Stimulated activated naive CD4-positive, alpha-beta T cell treated with Interleukin-2 at 50 U/mL for 16 hours (primary cell): ENCODE measurements at places on chromosomes 2 and 18.

DNA sequence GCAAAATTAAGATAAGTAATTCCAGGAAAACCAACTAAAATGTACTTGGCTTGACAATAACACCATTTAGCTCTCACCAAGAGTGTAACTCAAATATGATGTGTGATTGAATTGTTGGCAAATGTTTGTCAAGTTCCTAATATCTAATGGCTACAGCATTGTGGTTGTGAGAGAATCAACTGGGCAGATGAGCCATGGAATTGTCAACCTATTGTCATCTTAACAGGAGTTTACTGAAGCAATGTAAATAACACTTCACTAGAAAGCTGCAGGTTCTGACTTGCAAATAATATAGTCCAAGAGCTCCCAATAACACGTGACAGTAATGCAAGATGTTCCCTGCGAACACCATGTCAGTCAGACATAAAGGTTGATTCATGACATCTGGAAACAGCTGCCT, 495.2 kb upstream of the MEIS1 start:
- DNase-seq, result no peak

DNA sequence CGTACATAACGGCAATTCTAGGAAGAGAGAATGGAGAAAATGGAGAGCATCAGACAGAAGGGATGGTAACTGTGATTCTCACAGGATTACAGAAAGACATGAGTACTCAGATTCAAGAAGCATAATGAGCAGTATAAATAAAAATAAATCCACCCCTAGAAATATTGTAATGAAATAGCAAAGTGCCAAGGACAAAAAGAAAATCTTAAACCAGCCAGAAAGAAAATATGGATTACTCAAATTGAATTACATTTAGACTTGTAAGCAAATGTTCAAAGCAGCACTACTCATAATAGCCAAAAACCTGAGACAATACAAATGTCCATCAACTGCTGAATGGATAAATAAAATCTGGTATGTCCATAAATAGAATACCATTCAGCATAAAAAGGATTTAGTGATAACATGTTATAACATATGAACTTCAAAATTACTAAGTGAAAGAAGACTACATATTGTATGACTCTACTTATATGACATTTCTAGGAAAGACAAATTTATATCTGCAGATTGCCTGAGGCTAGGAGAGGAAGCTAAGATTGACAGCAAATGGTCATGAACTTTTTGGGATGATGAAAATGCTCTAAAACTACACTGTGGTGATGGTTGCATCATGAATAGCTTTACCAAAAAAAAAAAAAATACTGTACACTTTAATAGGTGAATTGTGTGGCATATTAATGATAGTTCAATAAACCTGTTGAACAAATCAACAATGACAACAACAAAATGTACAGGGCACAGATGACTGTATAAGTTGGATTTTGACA, 63.4 kb upstream of the SPTBN1 start:
- no peak for DNase-seq

DNA sequence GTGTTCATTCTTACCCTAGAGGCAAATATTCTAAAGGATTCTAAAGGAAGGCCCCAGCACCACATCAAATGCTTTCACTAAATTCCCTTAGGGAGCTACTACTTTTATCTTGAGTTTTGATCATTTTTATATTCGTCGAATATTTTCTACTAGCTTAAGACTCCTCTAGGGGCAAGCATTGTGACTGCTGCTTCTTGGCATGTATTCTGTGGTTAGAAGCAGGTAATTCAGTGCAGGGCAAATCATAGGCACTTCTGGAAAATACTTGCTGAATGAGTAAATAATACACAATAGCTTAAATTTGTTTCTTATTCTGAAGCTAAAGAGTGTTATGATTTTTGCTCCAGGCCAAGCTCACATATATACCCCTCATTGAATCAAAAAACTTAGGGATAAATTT, 136.4 kb downstream of the LRP2 start:
- no peak for DNase-seq

DNA sequence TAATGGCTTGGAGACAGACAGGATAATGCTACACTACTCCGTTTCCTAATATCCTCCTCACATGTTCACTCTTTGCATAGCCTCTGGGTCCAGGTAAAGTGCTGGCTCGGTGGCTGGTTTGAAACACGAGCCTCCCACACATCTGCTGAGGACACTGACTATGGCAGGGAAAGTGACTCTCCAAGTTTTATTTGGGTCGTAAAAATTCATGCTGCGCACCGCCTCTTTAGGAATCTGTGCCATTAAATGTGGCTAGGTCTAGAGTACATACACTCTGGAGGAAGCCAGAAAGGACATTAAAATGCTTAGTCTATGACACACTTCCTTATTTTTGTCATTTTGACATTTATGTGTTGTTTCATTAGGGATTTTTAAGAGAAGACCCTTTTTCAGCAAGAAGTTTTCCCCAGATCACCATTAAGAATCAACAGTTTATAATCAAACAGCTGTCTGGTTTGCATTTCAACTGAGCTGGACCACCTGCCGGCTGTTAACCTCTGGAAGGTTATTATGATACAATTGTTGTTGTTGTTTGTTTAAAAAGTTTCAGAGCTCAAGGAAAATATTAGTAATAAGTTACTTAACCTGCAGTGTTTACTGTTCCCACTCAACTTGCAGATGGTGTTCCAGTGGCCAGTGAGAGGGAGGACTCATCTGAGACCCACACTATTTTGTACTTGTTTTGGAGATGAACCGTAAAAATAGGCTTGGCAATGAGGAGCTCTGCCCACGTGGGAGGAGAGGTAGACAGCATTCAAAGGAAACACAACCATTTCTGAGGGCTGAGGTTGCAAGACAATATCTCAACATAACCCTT, 443.3 kb upstream of the MEIS1 start:
- no peak for DNase-seq

GRCh38 chr2:128024816-128025215, 3.0 kb downstream of the SAP130 start:
- no peak for DNase-seq

DNA sequence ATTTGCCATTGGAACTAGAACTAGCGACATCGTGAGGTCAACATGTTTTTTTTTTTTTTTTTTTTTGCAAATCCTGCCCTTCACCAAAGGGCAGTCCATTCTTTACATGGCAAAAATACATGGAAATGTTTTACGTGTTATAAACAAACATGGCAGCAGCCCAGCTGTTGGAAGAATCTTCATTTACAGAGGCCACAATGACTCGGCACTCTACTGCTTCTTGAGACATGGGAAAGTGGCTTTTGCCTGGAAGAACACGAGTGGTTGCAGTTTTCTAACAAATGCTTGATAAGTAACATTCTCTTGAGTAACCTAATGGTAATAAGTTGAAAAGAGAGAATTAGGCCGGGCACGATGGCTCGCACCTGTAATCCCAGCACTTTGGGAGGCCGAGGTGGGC, 22.8 kb upstream of the POLR1B start:
- no peak for DNase-seq

DNA sequence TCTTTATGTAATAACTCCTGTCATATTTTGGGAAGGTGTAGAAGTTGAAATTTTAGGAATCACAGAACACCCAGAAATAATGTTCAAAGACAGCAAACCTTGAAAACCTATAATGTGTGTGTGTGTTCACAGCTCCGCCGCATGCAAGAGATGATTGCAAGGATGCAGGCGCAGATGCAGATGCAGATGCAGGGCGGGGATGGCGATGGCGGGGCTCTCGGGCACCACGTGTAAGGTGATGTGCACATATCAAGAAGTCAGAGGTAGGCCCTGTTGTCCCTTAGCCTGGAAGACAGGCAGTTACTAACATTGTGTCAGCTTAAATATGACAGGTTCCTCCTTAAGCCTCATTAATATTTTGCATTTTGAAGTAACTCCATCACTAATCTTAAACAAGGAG, 6.1 kb upstream of the FARP2 start:
- DNase-seq, result no peak

DNA sequence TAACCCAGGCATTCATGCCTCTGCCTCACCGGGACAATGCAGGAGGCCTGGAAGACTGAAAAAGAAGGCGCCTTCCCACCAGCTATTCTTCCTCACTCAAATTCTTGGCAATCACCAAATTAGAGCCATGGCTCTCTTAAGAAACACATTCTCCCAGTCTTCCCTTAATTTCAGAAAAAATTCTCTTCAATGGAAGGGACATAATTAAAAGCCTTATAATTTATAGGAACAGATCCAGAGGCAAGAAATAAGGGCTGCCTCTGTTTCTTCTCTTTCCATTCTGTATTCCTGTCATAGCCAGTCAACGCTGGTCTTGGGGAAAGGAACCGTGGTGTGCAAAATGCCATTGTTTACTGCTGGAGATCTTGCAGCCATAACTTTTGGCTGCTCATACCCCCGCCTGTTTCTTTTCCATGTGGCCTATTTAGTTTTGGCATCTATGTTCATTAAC, 32.8 kb downstream of the DTNA start:
- DNase-seq, result no peak

GRCh38 chr2:164620873-164621763, at the start of gene GRB14:
Gene GRB14 (minus strand): TSS chr2:164621482. CDS start chr2:164621309, 173 bp downstream.
- no peak for DNase-seq

GRCh38 chr18:40930211-40930882, 1024.7 kb upstream of the PIK3C3 start:
- DNase-seq, result no peak

DNA sequence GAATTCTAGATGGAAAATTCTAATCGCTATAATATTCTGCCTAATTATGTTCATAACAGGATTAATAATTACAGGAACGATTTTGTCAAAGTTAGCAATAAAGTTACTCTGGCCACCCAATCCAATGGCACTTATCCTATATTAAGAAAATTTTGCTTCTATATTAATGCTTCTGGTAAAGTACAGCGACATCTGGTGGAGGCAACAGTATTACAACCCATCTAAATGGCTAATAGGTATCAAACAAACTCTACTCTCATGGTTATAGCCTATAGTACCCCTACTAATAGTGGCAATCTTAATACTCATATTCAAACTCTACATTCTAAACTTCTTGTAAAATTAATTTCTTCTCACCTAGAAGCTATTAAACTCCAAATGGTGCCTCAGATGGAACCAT, 1084.7 kb upstream of the LRRTM1 start:
- no peak for DNase-seq
